ENCODE measurements at places on chromosomes 7 and 10. TPM values are rescaled to one million over a fixed set of nuclear protein-coding genes. Genes with fewer than 3 reads are reported as not detected.

PRSS37 gene
- total RNA-seq: not detected

EPHB4 gene
- total RNA-seq: 6.3 TPM

DNA sequence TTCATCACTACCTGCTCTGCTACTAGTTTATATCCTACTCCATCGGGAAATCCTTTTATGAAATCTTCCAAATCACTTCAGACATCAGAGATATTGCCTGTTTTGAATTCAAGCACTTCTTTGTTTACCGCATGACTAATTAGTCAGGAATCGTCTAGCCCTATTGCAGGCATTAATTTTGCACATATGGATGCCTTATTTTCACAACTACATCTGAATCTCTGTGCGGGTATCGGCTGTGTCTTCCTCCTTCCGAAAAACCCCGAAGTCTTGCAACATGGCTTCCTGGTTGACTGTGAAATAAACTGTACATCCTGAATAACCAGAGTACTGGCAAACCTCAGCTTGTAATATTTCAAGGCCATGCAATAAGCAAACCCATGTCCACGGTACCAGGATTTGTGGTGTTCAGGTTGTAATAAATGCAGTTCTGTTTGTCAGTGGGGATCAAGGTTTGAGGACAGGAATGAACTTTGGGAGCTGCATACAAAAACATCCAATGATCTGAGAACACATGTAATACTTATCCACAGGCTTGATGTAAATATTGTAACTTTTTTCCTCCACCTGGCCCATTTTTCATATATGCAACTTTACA is 642.1 kb downstream of the PARD3 start:
- no peaks in the 10 kb centered on the region for H3K4me1 ChIP-seq
- no peaks in the 10 kb centered on the region for H3K27me3 ChIP-seq
- H3K4me3 ChIP-seq: no peak overlapping the region
- no peak overlapping the region for H3K27ac ChIP-seq
- H3K36me3 ChIP-seq: no peaks in the 10 kb centered on the region
- DNase-seq: no peak

GRCh38 chr10:78599122-78599853 is 469.5 kb upstream of the ZMIZ1 start:
- no peak overlapping the region for H3K4me3 ChIP-seq
- H3K36me3 ChIP-seq: no peaks in the 10 kb centered on the region
- no peaks in the 10 kb centered on the region for H3K4me1 ChIP-seq
- H3K27me3 ChIP-seq: no peaks in the 10 kb centered on the region
- H3K27ac ChIP-seq: no peak overlapping the region

All from gastrocnemius medialis (tissue), 4 donors.